ENCODE measurements at places on chromosomes 6 and 20.

DNA sequence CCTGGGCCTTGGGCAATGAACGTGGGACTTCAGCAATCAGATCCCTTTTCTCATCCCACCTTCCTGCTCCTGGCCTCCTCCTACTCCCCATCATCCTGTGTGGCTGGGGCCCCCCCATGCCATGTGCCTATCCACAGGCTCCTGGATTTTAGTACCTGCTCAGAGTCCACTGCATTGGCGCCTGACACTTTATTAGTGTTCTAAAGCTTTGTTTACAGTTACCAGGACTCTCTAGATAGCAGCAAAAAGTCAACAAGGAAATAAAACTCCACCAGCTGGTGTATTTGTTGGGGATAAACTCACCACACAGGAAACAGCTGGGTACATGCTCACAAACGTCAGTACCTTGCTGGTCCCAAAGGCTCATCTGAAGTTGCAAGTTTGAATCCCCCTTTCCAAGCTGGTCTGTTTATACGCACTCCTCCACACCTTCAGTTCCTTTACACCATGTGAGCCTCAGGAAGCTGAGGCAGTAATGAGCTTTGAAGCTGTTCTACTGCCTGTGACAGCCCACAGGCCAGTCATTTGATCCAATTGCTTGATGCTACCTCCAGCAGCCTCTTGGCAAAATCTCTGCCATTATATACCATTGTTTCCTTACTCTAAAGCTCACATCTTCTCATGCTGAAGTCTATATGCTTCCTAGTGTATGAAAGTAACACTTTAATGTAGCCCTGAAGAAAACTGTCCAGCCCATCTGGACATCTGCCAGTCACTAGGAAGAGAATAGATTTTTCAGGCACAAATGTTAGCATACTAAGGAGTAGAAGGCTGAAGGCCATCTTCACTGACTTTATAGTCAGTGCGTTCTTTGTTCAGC lies 76.6 kb downstream of the ANKEF1 start:
- no peak for DNase-seq

DNA sequence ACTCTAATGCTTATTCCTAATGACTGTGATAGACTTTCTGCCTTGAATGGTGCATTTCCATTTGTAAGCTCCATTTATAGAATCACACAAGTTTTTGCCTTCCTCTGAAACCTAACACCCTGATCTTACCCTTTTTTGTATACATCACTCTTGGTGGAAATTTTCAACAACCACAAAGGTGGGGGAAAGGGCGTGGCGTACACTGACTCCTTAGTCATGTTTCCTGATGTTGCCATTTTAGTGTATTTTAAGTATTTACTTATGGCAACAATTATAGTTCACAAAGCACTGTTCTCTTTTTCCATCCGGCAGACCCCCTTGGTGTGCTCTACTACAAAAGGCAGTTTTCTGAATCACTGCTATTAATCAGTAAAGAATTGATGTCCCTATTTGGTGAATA lies 92.0 kb downstream of the ATXN1 start:
- DNase-seq, result peak; percentile 87

GRCh38 chr6:35370785-35371493 lies 28.6 kb downstream of the PPARD start:
- peak; percentile 85 for DNase-seq

GRCh38 chr20:5785146-5785545 lies 34.9 kb downstream of the SHLD1 start:
- no peak for DNase-seq

DNA sequence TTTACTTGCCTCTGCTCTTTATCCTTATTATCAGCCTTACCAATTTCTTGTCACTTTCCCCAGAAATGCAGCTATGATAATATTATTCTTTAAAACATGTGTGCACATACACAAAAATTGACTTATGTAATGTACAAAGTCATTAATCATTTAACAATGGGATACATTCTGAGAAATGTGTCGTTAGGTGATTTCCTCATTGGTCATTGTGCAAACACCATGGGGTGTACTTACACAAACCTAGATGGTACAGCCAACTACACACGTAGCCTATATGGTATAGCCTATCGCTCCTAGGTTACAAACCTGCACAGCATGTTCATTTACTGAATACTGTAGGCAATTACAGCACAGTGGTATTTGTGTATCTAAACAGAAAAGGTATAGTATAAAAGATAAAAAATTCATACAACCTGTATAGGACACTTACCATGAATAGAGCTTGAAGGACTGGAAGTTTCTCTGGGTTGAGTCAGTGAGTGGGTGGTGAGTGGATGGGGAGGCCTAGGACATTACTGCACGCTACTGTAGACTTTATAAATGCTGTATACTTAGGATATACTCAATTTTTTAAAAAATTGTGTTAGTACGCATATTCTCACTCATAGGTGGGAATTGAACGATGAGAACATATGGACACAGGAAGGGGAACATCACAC lies 56.9 kb downstream of the HIVEP1 start:
- DNase-seq, result no peak

- DNase-seq, result no peak
These were observed 88.3 kb downstream of the ZHX3 start for GRCh38 chr20:41229259-41229658.

DNA sequence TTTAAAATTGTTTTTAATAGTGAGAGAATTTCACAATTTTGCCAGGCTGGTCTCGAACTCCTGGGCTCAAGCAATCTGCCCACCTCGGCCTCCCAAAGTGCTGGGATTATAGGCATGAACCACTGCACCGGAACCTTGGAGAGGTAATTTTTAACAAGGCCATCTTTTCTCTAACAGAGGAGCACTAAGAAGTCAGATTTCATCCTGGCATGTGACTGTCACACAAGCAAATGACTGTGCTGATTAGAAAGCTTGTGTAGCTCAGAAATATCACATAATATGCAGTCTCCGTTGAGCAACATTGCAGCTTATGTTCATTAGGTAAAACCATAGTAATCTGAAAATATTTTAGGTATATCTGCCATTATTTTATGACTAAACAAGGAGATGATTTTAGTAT lies 156.0 kb downstream of the CCDC170 start:
- DNase-seq, result no peak

All from fibroblast of skin of right quadriceps (primary cell).